ENCODE measurements at places on chromosomes 3 and 15.

- DNase-seq = no peak
These were observed 221.6 kb downstream of the PLOD2 start for GRCh38 chr3:145939431-145939830.

- DNase-seq = peak; percentile 82
These were observed at the start of gene SFMBT1 for GRCh38 chr3:53045518-53046170. SFMBT1 (minus strand) TSS chr3:53046073; CDS start chr3:52969128, 76,945 bp downstream.

DNA sequence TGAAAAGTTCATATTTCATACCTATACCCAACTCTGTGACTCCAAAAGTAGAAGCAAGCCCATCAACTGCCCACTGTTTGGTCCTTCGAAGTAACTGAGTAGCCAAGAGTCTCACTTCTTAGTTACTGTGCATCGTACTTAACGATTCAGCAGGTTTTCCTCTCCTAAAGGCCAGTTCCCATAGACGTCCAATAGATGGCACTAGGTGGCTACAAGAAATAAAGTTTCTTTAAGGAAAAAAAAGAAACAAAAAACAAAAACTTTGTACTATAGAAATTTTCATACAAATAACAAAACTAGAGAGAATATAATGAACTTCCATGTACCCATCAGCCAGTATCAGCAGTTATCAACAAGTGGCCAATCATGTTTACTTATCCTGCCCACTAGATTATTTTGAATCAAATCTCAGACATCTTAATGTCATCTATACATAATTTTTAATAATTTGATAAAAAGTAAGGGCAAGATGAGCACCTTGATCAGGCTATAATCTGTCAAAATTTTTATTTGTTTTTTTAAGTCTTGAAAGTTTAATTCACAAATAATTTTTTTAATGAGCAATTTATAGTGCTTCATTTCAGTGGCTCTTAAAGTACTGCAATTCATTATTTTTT, 63.8 kb upstream of the ACP3 start:
- DNase-seq = peak; percentile 18

GRCh38 chr15:93018574-93018973, 70.4 kb downstream of the RGMA start:
- DNase-seq = no peak

- DNase-seq = no peak
These were observed 49.7 kb upstream of the UBE2E2 start for GRCh38 chr3:23153436-23153835.

GRCh38 chr15:63452552-63453136, 51.7 kb upstream of the USP3 start:
- no peak for DNase-seq

DNA sequence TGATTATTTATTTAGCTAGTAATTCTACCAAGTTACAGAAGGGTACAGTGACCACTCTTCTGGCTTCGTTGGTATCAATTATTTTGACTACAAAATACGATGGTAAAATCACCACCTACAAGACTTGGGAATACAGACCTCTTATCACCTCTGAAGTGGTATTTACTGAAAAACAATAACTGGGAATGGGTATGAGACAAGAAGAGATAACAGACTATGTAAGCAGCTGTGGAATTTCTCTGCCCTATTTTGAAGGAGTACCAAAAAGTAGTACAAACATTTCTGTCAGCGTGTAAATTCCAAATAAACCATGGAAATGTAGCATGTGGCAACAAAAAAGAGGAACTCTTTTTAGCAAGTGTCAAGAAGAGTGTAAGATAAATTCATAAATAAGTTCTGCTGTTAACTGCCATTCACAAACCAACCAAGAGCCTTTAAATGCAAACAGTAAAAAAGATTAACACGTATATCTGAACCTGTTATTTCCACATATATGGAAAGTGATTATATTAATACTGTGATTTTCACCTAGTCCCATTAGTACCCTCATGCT, 77.0 kb upstream of the SLC12A8 start:
- no peak for DNase-seq

DNA sequence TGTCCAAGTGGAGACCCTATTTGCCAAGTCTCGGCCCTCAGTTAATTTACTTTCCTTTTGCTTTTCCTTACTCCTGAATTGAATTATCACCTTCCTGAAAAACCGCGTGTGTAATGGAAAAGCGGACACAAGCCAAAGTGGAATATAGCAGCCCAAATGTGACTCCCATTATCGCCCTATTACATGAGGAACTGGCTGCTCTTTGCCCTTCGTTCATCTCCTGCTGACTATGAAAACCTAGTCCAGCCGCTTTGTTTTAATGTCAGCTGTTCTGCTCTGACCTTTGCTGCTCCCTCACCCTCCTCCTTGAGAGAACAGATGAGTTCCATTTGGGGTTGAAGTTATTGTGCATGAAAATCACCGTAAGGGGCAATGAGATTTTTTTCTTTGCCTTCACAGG, 632.7 kb upstream of the SUCLG2 start:
- DNase-seq = no peak

- no peak for DNase-seq
These were observed 3.0 kb upstream of the GCSAM start for GRCh38 chr3:112136046-112136445.

DNA sequence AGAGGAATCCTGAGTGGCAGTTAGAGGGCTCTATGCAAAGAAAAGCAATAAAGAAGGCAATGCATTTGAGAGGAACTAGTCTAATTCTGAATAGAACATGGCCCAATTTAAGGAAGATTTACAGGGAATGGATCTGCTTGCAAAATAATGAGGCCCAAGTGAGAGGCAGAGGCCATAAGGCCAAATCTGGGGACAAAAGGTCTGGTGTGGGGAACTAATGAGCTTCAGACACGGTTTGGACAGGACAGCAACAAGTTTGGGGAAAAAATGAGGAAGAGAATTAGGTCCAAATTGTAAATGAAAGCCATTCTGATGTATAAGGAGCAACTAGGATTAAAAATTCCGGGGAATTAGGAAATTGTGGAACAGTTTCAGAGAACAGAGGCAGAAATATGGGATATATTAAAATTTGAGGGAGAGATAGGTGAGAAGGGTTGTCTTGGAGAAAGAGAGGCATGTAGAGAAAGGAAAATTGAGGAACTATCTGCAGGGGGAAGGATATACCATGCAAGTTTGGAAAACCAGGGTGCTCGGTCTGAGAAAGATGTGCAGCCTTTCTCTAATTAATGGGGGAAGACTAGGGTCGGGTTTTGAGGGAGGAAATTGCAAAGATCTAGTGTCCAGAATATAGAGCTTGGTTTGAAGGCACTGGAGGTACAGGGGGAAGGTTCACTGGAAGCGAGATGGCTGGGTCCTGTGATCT, 73.8 kb downstream of the RBPMS2 start:
- DNase-seq = no peak

DNA sequence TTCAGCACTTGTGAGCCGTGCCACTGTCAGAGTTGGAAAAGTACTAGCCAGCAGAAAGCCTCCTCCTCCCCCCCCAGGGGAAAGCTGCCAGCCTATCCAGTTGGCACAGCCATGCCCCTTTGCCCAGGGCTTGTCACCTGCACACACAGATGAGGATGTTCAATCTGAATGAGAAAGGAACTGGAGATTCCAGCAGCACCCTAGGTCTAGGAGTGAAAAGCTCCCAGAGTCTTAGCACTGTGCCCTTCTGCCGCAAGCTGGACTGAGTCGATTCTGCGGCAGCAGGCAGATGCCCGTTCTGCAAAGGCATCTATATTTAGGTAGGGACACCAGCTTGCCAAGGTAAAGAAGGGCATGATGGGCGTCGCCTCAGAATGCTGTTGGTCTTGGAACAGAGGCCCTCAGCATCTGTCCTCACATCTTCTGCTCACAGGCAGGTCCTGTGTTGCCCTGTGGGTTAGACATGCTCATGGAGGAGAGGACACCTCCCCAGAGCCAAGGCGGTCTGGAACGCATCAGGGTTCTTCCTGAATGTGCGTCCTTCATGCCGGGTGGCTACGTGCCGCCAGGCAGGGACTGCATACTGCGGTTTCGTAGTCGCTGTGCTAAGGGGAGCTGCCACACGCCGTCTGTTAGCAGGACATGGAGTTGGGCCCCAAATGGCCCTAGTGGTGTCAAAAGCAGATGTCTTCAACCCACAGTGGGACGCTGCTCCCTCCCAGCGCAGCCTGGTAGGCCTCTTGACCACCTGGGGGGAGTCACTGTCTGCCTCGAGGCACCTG, 109.5 kb downstream of the VGLL4 start:
- DNase-seq = no peak

DNA sequence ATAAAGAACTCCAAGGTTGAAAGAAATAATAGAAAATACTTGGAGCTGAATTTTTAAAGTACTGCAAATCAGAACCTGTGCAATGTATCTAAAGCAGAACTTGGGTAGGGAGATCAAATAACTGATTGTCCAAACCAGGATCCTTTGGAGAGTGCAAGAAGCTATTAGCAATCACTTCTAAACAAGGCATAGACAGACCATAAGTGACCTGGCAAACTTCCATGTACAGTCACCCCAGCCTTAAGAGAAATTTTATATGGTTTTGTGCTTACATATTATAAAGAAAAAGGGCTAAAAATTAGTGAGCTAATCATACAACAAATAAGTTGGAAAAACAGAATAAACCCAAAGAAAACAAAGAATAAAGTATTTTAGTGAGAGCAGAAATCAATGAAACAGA, 35.2 kb downstream of the ETV5 start:
- DNase-seq = no peak

GRCh38 chr15:38252481-38253350, at the start of gene SPRED1:
SPRED1 (plus strand) TSS chr15:38252836; CDS start chr15:38253186, 350 bp downstream.
- peak; percentile 13 for DNase-seq

DNA sequence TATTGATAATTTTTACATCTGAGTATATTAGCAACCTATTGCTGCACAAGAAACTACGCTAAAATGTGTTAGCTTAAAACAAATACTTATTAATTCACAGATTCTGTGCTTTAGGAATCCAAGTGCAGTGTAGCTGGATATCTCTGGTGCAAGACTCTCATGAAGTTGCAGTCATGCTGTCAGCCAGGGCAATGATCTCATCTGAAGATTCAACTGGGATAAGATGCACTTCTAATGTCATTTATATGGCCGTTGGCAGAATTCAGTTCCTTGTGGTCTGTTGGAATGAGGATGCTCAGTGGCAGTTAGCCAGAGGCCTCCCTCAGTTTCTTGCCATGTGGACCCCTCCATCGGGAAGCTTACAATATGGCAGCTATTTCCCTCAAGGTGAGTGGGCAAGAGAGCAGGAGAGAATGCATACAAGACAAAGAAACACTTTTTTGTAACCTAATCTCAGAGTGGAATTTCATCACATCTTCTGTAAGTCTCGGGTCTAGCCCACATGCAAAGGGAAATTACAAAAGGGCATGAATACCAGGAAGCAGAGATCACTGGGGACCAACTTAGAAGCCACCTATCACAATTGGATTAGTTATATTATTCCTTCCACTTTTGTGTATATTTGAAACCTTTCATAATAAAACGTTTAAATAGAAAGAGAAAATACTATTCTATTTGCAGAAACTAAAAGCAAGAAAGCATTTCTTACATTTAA, 61.6 kb downstream of the DPH6 start:
- DNase-seq = no peak

All from CD4-positive, alpha-beta T cell treated with Interleukin-17A for 1 hour (primary cell).